T-helper 1 cell (primary cell): ENCODE measurements at places on chromosomes 13 and 19.

- no peak for DNase-seq
These were observed 27.2 kb downstream of the MPND start for GRCh38 chr19:4370418-4371041.

DNA sequence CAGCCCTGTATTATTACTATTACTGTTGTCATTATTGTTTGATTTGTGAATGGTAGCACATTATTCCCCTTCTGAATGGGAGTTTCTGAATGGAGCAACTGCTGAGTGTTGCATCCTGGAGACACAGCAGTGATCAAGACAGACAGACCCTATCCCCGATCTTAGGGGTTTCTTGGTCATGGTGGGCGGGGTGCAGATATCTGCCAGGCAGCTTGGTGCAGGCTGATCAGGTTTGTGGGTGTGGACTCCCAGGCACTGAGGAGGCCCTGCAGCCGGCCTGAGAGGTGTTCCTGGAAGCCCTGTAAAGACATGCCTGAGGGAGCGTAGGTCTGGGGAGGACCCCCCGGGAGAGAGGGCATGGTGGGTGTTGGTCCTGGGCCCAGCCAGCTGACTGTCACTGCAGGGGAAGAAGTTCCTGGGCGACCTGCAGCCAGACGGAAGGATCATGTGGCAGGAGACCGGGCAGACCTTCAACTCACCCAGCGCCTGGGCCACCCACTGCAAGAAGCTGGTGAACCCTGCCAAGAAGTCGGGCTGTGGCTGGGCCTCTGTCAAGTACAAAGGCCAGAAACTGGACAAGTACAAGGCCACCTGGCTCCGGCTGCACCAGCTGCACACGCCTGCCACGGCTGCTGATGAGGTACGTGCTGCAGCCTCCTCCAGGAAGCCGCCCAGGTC, 2.1 kb downstream of the MPND start:
- no peak for DNase-seq

- no peak for DNase-seq
These were observed 237.0 kb downstream of the LACC1 start for GRCh38 chr13:44116562-44117332.

DNA sequence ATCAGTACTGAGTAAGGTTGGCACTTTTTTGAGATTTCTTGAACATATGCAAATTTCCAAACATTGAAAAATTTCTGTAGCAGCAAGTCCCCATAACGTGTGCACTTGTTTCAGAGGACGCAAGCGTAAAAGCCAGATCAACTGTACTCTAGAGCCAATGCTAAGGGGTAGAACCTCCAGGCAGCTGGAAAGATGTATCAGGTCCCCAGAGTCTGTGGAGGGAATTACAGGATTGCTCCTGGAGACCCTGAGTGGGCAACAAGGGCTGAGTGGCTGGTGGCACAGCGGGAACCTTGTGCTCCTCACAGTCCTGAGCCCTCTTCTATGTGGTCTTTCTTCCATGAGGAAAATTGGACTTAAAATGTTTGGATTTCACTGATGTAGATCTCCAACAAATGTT, 53.9 kb upstream of the AMER2 start:
- no peak for DNase-seq

DNA sequence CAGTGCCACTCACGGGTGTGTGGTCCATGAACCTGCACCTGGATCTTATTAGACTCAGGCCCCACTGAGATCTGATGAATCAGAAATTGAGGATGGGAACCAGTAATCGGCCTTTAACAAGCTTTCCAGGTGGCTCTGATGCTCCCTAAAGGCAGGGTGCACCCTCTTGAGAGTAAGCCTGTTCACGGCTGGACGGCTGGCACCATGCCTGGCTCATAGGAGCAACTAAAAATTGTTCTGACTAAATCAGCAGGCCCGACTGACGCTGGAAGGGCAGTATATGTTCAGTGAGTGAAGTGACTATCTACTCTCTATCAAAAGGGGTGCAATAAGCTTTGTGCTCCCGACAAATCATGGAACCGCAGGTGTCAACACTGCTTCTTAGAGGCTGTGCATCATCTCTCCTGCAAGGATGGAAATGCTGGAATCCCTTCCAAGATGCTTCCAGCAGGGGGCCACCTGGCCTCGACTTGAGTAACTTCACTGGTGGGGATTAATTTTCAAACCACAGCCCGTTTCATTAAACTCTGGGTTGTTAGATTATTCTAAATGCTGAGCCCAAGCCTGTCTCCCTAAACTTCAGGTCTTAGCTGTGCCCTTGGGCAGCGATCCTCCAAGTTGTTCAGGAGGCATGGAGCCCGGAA, 28.4 kb downstream of the TMTC4 start:
- no peak for DNase-seq

GRCh38 chr19:9729162-9729561, 39.4 kb downstream of the ZNF846 start:
- no peak for DNase-seq

- no peak for DNase-seq
These were observed 7.2 kb upstream of the SLC35E1 start for GRCh38 chr19:16579381-16579780.

DNA sequence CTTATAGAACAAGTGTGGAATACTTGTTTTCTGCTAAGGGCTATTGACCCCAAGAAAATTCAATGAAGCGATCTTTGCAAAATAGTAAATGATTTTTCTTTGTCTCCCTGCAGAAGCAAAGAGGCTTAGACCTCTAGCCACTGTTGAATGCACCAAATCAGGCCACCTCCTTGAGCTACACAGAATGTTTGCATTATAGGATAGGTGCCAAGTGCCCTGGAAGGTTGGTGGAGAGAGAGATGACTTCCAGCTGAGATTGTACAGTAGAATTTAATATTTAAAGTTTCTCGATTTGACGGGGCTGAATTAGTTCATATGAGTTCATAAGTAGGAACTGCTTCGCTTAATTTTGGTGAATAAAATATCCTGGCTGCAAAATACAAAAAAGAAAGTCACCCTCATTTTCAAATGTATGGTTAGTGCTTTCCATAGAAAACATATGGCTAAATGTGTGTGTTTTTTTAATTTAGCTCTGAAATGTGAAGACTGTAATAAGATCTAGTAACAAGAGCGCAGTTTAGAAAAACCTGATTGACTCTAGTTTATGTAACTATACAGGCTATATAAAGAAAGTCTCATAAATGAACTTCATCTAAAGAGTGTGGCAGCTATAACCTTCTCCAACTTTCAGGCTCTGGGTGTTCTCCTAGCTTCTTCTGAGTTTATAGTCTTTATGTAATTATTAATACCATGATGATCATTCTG, 41.6 kb downstream of the LRCH1 start:
- DNase-seq: no peak

GRCh38 chr19:3252650-3253049, 28.2 kb downstream of the CELF5 start:
- DNase-seq: no peak

DNA sequence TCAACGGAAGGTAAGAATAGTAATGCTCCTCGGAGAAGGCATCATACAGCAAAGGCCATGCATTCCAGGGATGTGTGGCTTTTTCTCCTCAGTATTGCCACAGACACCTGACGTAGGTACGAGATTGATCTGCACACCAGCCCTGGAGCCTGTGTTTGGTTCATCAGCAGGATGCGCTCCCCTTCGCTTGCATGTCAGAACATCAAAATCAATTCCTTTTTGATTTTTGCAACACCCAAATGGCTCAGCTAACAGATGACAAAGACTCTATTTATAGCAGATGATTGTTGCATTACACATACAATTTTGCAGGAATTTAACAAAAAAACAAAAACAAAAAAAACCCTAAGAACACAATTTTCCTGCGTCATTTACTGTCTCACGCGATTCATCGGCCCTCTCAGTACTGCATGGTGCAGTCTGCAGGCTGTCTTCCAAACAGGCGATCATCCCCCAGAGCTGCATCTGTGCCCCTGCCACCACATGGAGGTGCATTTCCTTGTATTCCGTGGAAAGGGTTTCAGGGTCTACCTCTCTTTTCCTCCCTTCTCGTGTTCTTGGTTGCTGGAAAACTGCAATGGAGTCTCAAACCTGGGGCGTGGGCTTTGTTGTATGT, 207.3 kb downstream of the TEX29 start:
- no peak for DNase-seq

DNA sequence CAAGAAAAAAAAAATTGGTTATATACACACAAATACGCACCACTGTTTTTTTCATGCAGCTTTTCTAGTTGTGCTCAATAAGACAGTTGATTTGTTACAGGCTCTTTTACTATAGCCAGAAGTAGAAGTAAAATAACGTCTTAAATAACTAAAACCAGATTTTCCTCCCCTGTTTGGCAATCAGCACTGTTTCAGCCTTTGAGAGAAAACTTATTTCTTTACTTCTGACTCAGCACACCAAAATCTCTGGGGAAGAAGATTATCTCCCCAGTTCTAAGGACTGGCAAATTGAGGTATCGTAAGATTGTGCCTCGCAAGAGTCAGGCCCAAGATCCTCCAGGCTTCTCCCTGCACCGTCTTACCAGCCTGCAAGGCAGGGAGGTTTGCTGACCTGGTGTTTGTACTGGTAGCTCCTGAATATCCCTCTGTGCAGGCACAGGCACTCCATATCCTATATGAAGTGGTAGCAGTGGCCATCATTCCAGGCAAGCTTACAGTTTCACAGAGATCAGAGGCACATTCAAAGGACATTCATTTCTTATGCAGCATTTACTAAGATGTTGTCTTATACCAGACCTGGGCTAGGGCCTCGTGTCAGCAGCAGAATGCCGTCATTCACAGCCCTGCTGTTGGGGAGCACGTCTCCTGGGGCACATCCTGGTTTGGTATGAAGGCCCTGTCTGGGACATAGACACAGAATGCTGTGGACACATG, 268.2 kb downstream of the ZNF536 start:
- no peak for DNase-seq

DNA sequence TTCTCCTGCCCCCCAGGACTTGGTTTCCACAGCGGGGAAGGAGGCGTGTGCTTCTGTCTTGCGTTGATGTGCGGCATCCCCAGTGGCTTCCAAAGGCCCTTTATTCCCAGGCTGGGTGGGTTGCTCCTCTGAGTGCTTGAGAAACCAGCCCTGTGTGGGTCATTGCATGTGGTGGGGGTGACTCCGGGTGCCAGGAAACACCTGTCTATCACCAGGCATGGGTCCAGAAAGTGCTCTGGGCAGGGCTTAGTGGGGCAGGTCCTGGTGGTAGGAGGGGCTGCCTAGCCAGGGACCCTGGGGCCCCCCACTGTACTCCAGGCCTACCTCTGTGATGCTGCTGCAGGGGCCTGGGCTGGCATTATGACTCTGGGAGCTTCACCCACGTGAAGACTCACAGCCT, 9.6 kb downstream of the DDA1 start:
- DNase-seq: no peak

- no peak for DNase-seq
These were observed 206.6 kb upstream of the SLC10A2 start for GRCh38 chr13:103272770-103273169.

DNA sequence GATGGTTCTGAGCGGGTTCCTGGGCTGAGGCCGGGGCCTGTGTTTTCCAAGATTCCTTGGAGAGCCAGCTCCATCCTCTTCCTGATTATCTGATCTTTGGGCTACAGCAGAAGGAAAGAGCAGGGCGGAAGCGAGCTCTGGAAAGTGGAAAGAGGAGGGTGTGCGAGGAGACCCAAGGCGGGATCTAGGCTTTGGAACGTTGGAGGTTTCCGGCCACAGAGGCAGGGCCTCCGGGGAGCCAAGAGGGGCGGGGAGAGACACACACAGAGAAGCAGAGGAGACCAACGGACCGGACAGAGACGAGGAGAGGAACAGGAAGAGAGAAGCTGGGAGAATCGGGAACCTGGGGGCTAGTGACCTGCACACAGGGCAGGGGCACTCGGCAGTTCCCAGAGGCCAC, at the start of gene CLEC11A:
Gene CLEC11A (plus strand): TSS at position 296 of the 400 bp plus-strand sequence. CDS start 162 bp downstream, outside the sequence.
- no peak for DNase-seq

- no peak for DNase-seq
These were observed 115.7 kb upstream of the STARD13 start for GRCh38 chr13:33401238-33401637.

GRCh38 chr19:15633082-15633835, 7.4 kb upstream of the CYP4F3 start:
- DNase-seq: no peak

DNA sequence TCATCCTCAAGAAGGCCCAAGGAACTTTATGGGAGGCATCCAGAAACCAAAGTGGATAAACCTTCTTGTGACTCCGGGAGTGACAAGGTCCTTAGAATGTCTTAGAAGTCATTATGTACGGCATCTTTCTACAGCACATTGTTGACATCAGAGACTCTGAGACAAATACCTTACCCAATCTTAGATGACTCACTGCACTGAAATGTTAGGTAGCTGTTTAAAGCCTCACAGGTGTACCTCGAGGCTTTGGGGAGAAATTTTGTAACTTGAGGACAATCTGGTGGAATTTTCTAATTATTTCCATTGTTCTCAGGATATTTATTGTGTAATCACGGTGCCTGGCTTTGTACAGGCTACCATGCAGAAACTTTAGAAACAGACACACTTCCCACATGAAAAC, 14.8 kb upstream of the LGALS13 start:
- DNase-seq: no peak

DNA sequence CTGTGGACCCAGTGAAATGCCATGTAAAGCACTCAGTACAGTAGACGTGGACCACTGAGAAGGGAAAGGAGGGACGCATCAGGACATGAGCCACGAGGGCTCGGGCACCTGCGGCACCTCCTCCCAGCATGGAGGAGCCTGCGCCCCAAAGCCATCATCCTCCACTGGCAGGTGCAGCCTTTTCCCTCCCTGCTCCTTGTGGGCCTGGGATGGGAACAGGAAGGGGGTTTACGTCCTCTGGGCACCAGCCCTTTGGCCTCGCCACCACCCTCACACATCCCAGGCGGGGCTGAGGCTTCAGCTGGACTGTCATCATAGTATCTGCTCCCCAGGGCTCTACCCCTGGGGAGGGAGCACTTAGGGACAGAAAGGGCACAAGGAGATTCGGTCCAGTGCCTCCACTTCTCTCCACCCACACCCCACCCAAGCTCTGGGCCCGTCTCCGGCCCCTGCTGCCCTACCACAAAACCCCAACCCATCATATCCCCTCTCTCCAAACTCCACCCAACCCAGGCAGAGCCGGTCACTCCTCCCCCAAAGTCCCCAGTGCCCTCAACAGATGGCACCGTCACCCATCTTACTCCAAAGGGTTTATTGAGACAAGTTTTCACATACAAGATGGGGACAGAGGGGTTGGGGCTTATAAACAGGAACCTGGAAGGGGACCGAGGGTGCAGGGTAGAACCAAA, 2.2 kb upstream of the PRKD2 start:
- DNase-seq: no peak

- DNase-seq: no peak
These were observed 46.3 kb downstream of the SIPA1L3 start for GRCh38 chr19:37953171-37953917.

- no peak for DNase-seq
These were observed 15.8 kb upstream of the POP4 start for GRCh38 chr19:29590278-29590677.

- no peak for DNase-seq
These were observed 343.8 kb upstream of the SLC10A2 start for GRCh38 chr13:103410002-103410401.

DNA sequence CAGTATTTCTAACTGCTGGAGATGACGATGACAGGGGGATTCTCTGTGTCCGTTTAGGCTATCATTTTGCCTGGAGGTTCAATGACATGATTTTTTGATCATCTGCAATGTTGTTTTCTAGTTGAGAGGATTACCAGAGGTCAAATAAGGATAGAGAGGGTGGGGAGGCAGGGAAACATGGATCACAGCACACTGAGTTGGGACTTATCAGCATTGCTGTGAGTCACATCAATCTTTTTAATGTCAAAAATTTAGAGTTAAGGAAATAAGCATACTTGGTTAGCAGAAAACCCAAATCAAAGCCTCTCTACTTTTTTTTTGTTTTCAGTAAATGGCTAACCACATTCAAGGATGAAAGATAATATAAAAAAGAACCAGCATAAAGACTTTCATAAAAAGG, 43.0 kb upstream of the CSNK1A1L start:
- no peak for DNase-seq

- DNase-seq: no peak
These were observed 68.6 kb downstream of the UFM1 start for GRCh38 chr13:38418286-38418685.
